ENCODE measurements at places on chromosomes 12 and 14. TPM values are rescaled to one million over a fixed set of nuclear protein-coding genes. Genes with fewer than 3 reads are reported as not detected.

The ESRRB gene
- polyA plus RNA-seq = not detected

The DDX55 gene
- 19.6 TPM for polyA plus RNA-seq

The TAS2R42 gene
- not detected for polyA plus RNA-seq

The RASSF9 gene
- 4.2 TPM for polyA plus RNA-seq

The RFLNA gene
- polyA plus RNA-seq = 1.1 TPM

The NXPH4 gene
- polyA plus RNA-seq = 1.2 TPM

The TBC1D30 gene
- polyA plus RNA-seq = 0.41 TPM

The MANSC4 gene
- 0.59 TPM for polyA plus RNA-seq

The YY1 gene
- polyA plus RNA-seq = 65.6 TPM

The AQP2 gene
- not detected for polyA plus RNA-seq

DNA sequence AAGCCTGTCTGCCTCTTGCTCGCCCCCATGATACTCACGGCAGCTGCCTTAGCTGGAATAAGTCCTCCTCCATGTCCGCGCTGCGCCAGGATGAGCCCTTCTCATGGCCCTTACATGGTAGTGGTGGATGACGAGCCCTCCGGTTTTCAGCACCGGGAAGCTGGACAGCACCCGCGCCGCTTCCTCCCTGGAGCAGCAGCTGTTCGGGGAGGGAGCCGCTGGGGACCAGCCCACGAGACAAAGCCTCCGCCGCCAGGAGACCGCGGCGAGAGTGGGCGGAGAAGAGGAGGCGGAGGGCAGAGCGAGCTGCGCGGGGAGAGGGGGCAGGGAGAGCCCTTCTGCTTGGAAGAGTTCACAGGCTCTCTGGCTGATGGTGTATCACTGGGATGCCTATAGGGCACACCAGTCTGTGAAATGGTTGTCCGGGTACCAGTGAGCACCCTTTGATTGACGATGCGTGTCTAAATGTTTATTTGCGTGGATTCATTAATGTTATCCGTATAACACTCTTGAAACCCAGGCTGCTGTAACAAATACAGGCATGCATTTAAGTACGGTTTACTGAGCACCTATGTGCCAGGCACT lies at the start of gene SVOP:
Gene SVOP, minus strand, starts transcription at position 273 of the 585 bp plus-strand sequence. Its CDS starts 200 bp downstream, at position 73.
- peak; percentile 26 for DNase-seq

- DNase-seq = no peak
Observed at GRCh38 chr14:65042296-65042695, 55.6 kb downstream of the FNTB start.

GRCh38 chr14:57380935-57381334 lies 9.5 kb upstream of the NAA30 start:
- no peak for DNase-seq

GRCh38 chr12:54134850-54135249 lies 53.9 kb downstream of the SMUG1 start:
- DNase-seq = no peak

DNA sequence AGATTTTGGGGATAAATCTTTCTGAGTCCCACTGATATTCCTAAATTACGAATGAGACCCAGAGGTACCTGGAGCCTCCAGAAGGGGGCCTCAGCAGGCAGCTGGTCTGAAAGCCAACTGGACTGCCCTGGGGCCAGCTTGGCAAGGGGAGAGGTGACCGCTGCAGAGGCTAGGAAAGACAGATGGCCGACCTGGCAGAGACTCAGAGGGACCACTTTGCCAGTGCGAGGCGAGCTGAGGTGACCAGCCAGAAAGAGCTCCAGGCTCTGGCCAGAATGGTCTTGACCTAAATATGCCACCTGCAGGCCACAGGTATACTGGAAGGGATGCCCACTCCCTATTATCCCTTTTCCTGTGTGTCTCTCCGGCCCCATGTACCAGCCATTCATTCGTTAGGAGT lies 256.8 kb upstream of the GARIN6 start:
- no peak for DNase-seq

DNA sequence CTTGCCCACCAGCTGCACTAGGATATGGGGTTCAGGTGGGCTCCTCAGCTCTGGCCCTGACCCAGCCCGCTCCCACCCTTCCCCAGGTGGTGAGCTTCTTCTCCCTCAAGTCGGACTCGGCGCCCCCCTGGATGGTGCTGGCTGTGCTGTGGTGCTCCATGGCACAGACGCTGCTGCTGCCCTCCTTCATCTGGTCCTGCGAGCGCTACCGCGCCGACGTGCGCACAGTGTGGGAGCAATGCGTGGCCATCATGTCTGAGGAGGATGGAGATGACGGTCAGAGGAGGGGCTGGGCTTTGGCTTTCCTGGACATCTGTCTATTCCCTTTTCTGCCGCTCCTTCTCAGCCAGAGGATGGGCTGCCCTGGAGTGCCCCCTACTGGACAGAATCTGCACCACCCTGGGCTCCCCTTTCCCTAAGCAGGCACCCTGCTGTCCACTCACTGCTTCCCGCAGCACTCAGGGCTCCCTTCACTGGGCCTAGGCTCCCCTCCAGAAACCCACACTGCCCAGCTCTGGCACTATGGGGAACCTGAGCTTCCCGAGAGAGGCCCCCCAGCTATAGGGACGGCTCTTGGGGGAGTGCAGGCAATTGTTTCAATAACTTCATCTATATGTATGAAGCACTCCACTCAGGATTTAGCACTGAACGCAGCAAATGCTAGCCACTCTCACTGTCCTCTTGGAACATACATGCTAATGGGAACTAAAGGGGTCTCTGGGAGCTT lies 2.6 kb upstream of the P3H3 start:
- peak; percentile 40 for DNase-seq

- no peak for DNase-seq
Observed at GRCh38 chr14:47438650-47439140, 236.7 kb downstream of the MDGA2 start.

- no peak for DNase-seq
Observed at GRCh38 chr12:109926016-109926415, 25.9 kb downstream of the TCHP start.

DNA sequence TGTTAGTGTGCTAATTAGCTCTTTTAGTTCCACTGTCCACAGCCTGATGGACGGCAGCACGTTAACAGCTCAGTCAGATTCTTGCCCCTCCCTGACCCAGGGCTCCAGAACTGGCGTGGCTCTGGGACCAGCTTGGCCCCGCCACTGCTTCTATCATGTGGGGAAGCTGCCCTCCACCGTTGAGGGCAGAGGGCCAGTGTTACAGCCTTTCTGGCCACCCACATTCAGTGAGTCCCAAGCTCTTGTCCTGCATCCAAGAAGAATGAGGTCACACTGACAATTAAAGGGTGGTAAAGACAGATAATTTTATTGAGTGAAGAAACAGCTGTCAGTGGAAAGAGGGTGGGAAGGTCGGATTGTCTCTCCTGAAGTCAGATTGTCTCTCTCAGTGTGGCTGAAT lies 36.9 kb downstream of the BCL2L14 start:
- DNase-seq = no peak

DNA sequence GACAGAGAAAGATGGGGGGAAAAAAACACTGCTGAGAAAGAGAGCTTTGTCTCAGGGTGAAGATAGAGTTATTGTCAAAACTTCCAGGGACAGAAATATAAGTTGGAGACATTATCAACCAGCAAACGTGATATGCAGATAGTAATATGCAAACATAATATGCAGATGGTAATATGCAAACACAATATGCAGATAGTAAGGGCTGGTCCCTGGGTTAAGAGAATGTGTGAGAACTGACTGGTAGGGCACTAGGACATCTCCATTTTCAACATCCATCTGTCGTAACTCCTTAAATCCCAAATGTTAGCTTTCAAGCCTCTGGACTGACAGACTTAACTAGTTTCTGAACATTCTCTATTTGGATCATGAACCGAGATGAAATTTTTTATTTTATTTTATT lies 32.2 kb downstream of the SNRPF start:
- no peak for DNase-seq

- no peak for DNase-seq
Observed at GRCh38 chr14:61761557-61761956, 663 bp upstream of the SNAPC1 start.

GRCh38 chr12:110093631-110094311 lies 30.4 kb upstream of the IFT81 start:
- no peak for DNase-seq

GRCh38 chr14:95522556-95522955 lies 6.1 kb upstream of the SYNE3 start:
- no peak for DNase-seq

DNA sequence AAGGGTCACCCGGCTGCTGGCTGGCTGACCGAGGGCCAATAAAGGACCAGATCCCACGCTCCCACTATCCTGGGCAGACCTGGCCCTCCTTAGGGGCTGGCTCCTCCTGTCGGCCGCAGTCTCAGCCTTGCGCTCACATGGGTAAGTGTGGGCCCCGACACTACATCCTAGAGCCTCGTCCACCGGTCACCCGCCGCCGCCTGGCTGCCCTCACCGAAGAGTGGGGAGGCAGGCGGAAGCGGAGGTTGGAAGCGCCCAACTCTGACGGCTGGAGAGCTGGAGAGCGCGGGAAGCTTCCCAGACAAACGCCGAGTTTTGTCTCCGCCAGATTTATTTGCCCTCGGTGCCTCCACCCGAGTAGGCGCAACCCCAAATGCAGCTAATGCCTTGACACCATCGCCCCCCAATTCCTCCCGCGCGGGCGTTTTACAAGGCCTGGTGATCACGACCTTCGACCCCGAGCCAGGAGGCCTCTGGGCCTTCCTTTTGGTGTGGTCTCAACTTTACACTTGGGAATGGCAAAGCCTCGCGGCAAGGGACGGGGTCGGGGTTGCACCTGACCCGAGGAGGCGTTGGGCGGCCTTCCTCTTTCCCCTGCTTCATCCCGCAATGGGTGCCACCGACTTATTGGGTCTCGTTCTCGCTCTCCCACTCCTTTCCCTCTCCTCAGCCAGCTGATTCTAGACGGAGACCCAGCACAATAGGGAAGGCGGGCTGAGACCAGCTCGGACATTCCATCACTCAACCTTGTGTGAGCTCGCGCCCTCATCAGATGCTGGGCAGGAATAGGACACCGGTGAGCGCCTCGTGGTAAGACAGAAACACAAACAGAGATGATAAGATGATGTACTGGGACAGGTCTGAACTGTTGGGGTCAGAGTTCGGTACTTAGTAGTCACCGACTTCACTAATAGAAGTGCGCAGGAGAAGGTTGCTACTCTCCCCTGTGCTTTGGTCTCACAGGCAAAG lies 78.3 kb upstream of the ANO4 start:
- DNase-seq = no peak

- DNase-seq = no peak
Observed at GRCh38 chr12:131799828-131800593, 28.2 kb upstream of the MMP17 start.

DNA sequence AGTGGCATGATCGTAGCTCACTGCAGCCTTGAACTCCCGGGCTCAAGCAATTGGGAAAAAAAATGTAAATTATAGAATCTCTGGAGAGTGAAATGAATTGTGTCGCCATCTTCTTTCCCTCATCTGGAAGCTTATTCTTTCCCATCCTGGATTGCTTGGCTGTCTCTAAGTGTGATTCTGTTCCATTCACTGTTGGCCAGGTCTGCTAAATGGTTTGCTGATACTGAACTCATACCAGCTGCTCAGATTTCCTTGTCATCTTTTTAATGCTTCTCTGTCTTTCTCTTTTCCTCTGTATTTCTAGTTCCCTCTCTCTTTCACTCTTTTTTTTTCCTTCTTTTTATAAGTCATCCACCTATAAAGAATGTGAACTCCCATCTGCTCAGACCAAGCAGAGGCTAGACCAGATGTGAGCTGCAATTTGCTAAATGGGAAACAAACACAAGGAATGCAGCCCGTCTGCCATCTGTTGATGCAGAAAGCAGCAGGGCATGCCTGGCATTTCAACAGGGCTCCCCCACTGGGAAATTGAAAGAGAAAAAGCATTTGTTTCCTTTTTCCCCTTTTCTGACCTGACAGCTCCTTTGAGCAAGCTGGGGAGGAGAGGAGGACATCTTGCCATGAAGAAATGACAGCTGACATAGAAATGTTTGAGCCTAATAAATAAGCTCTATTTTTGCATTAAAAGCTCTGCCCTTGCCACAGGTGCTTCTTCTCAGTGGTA lies 1823.6 kb upstream of the FLRT2 start:
- DNase-seq = no peak

GRCh38 chr12:10310926-10311720 lies 3.5 kb downstream of the KLRD1 start:
- DNase-seq = no peak

GRCh38 chr12:109706747-109707469 lies 6.7 kb upstream of the FAM222A start:
- DNase-seq = no peak

- no peak for DNase-seq
Observed at GRCh38 chr14:35197015-35197414, 74.7 kb downstream of the PRORP start.

GRCh38 chr12:96321941-96322340 lies 78.3 kb downstream of the CDK17 start:
- no peak for DNase-seq

- DNase-seq = no peak
Observed at GRCh38 chr14:57865066-57865402, 858 bp downstream of the SLC35F4 start.

- no peak for DNase-seq
Observed at GRCh38 chr14:60643141-60643462, 6.2 kb downstream of the SIX1 start.

- DNase-seq = no peak
Observed at GRCh38 chr14:24888532-24888931, 161.4 kb downstream of the STXBP6 start.

- no peak for DNase-seq
Observed at GRCh38 chr12:106984588-106985137, 2.3 kb downstream of the MTERF2 start.

- no peak for DNase-seq
Observed at GRCh38 chr14:31360919-31361662, 59.3 kb downstream of the HEATR5A start.

- no peak for DNase-seq
Observed at GRCh38 chr12:54193434-54193833, 4.6 kb upstream of the SMUG1 start.

DNA sequence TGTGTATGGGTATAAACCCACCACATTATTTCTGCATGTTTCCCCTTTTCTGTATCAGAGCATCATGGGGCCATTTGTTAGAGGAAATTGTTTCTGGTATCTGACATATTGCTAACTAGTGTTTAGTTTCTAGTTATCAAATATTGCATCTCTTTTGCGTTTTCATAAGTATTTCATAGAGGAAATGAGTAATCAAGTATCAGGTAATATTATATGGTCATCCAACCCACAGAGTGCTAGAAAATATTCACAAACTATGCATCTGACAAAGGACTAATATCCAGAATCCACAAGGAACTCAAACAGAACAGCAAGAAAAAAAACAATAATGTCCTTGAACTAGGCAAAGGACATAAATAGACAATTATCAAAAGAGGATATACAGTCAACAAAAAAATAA lies 258.9 kb upstream of the LRIG3 start:
- no peak for DNase-seq

DNA sequence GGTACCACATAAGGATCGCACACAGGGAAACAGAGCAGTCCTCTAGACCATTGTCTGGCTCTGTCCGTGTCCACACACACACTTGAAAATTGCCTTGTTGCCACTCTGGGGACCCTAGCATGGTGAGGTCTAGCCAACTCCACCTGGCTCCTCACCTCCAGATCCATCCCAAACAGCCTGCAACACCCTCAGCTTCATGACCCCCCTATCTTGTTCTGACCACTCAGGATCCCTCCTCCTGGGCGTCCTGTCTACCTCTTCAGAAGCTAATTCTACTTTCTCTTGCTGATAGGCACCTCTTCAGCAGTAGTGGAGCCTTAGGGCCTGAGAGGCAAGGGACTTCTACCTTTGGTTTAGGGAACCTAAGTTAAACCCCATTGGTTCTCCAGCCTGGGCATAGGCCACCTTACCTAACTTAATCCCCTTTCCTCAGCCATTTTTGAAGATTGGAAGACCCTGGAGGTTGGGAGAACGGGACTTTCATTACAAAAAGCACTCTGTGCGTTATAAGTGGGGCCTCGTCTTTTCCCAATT lies 697 bp upstream of the HOXC5 start:
- no peak for DNase-seq

Data from keratinocyte (primary cell).